Activated naive CD4-positive, alpha-beta T cell treated with anti-CD3 and anti-CD28 coated beads, Interleukin-2, amount 10 ng/mL, durations not matched to agents 7 days and 5 days (primary cell): ENCODE measurements at places on chromosomes 11 and 22.

DNA sequence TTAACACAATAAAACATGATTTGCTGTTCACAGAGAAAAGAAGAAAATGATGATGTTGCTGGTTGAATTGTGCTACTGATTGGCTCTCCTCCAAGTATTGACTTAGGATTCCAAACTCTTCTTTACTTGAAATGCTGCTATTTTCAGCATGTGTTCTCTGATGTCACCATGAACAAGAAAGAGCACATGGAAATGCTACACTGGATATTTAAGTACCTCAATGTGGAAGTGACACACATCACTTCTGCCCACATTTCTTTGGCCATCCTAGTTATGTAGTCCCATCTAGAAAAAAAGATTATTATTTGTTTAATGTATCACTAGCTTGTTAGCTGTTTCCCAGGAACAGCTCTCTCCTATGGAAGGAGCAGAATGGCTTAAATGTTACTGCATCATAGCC is 27.2 kb downstream of the OR52B2 start:
- no peak for DNase-seq

DNA sequence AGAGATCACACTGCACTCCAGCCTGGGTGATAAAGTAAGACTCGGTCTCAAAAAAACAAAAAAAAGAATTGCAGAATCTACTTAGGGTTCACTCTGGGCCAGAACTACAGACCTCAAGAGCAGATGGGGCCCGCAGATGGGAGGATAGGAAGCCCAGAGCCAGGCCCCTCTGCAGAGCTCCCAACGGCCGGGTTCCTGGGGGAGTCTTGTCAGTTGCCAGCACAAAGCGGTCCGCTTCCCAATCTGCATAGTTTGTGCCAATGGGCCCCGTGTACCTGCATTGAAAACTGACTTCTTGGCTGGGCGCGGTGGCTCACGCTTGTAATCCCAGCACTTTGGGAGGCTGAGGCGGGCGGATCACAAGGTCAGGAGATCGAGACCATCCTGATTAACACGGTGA is 1.7 kb upstream of the CHID1 start:
- DNase-seq = no peak

DNA sequence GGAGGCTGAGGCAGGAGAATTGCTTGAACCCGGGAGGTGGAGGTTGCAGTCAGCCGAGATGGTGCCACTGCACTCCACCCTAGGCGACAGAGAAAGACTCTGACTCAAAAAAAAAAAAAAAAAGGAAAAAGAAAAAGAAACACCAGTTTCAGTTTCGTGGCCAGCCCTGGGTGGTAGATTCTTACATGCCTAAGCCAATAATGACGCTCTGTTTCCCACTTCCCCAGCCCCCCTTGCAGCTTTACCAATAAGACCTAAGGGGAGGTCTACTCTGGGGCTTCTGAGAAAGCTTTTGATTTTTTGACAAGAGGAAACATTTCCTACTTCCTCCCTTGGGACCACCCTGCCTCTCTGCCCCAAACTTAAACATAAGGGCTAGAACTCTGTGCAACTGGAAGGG is 30.0 kb upstream of the PTPRJ start:
- DNase-seq = peak; percentile 88

DNA sequence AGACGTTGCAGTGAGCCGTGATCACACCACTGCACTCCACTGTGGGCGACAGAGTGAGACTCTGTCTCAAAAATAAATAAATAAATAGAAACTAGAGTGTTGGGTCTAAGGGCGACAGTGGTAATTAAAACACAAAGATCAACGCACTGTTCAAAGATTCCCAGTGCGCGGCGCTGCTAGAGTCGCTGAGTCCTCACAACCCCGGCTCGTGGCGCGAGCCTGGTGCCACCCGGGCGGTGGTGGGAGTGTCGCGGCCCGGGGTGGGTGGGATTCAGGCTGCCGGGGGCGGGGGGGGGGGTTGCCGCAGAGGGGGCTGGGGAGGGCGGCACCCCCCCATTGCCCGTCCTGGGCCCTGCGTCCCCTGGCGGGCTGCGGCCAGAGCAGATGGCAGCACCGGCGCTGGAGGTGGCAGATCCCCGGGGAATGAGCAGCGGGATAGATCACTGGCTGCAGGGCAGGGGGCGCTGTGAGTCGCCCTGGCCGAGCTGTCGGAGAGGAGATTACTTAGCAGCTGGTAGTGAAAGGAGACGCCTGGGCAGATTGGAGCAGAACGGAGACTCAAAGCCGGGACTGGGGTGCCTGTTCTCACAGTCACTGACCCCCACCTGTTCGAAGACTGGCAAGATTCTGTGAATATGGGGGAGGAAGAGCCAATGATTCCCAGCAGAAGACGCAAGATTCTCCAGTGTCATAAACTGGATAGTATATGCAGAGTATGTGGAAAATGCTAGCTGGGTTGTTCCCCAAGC is 30.2 kb upstream of the APOBEC3A start:
- peak; percentile 59 for DNase-seq
